ENCODE measurements at places on chromosomes 3 and 15.

- DNase-seq = no peak
Observed at GRCh38 chr3:72151465-72152238, 366.7 kb upstream of the PROK2 start.

DNA sequence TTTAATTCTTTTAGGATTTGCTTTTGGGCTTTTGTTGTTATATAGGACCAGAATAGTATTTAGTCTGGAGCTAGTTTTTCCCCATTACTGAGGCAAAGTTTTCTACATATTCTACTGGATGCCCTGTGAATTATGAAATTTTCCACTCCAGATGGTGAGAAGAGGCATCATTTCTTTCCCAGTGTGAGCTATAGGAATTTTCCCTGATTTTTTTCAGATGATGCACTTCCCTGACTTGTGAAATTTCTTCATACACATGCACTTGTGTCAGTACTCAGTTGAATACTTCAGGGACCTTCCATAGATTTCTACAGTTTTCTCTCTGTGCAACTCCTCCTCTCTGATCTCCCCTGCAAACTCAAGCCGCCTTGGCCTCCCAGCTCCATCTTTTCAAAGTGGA is 73.7 kb upstream of the SLCO2A1 start:
- DNase-seq = no peak

GRCh38 chr3:152927131-152927530 is 92.2 kb downstream of the P2RY1 start:
- DNase-seq = no peak

DNA sequence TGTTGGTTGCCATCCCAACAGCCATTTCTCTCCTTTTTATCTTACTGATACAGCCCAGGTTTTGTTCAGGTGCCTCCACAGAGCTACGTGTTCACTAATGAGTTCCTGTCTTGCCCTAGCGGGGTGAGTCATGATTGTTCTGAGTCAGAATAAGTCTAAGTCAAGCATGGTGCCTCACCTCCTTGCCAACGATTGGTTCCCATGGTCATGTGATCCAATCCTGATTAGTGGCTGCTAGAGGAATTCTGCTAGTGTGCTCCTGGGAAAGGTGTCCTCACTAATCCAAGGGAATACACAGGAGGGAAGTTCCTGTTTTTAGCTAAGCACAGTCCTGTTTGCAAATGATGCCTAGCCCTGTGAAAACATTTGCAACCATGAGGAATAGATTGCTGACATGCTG is 99.8 kb downstream of the NSUN3 start:
- no peak for DNase-seq

- no peak for DNase-seq
Observed at GRCh38 chr3:94481226-94481898, 418.5 kb downstream of the NSUN3 start.

DNA sequence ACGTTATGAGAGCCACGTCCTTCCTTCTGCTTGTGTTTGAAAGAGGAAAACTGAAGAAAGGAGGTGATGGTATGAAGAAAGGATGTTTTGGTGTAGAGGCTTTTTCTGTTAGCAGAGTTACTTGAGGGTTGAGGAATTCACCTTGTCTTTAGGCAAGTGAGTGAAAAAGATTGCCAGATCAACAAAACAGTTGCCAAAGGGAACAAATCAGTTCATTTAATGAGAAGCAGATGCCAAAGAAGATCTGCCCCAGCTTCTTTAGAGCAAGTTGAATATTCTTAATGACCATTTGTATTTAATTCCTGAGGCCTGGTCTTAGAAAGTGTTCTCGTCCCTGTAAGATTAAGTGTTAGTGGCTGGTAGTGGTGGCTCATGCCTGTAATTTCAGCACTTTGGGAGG is 2.6 kb downstream of the CHCHD6 start:
- DNase-seq = no peak

GRCh38 chr15:88745696-88746095 is 57.5 kb upstream of the ACAN start:
- DNase-seq = no peak

GRCh38 chr3:133476971-133477375 is 77.1 kb downstream of the BFSP2 start:
- no peak for DNase-seq

DNA sequence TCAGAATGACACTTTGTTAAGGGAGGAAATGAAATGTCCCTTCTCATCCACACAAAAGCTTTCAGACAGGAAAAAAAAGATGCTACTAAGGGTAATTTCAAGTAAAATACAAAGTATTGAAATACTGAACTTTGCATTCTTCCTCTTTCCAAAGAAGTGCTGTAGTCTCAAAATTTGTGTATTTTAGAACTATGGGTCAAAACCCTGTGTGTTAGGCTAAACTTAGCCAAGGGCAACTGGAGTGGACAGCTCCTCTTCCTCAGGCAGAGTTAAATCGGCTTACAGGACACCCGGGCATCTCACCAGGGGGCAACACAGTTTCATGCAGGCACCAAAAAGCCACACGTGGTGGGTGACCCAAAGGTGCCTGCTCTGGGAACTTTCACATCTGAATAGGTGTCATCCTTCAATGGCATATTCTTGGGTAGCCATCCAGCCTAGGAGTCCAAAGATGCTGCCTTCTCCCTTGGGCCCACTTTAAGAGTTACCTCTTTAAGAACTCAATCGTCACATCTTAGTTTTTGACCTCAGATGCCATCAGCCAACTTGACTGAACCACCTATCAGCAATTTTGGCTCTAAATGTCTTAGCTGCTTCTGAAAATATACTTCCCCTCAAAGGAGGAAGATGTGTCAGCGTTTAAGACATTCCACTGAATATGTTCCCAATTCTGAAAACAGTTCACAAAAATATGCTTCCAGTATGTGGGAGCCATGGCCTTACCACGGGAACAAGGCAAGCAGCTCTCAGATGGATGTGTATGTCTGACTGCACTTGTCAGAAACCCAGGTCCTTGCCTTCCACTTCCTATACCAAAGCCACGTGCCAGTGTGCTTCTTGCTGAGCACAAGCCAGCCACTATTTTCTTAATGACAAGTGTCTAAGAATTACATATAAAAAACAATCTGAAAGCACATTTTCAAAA is 32.2 kb upstream of the MUC13 start:
- no peak for DNase-seq

GRCh38 chr3:70249509-70250160 is 62.8 kb downstream of the MDFIC2 start:
- DNase-seq = no peak

All from activated T-cell treated with anti-CD3 and anti-CD28 coated beads, Interleukin-2, amount 50 U/mL, for 4 hours (primary cell).